ENCODE measurements at places on chromosomes 5 and 9. TPM values are rescaled to one million over a fixed set of nuclear protein-coding genes. Genes with fewer than 3 reads are reported as not detected.
A peak's percentile ranks its signal among the peaks of the same experiment; 100 is the strongest.

- DNase-seq = peak; percentile 81
- no peaks in the 10 kb centered on the region for H3K36me3 ChIP-seq
- H3K27ac ChIP-seq = no peak overlapping the region
- no peaks in the 10 kb centered on the region for H3K4me1 ChIP-seq
Observed at GRCh38 chr5:73451224-73452130, 2.9 kb upstream of the FOXD1 start.

GRCh38 chr9:132894862-132895835 lies 16.5 kb downstream of the SPACA9 start:
- no peaks in the 10 kb centered on the region for H3K36me3 ChIP-seq
- H3K4me1 ChIP-seq = no peaks in the 10 kb centered on the region
- no peak overlapping the region for H3K4me3 ChIP-seq

DNA sequence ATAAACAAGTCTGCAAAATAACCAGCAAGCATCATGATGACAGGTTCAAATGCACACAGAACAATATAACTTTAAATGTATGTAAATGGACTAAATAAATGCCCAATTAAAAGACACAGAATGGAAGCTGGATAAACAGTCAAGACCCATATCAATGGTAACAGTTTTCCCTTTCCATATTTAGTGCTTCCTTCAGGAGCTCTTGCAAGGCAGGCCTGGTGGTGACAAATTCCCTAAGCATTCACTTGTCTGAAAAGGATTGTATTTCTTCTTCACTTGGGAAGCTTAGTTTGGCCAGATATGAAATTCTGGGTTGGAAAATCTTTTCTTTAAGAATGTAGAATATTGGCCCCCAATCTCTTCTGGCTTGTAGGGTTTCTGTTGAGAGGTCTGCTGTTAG lies 120.2 kb upstream of the RASA1 start:
- H3K4me3 ChIP-seq = no peak overlapping the region
- no peak for DNase-seq
- H3K27me3 ChIP-seq = no peaks in the 10 kb centered on the region
- H3K27ac ChIP-seq = no peak overlapping the region
- H3K36me3 ChIP-seq = no peaks in the 10 kb centered on the region

DNA sequence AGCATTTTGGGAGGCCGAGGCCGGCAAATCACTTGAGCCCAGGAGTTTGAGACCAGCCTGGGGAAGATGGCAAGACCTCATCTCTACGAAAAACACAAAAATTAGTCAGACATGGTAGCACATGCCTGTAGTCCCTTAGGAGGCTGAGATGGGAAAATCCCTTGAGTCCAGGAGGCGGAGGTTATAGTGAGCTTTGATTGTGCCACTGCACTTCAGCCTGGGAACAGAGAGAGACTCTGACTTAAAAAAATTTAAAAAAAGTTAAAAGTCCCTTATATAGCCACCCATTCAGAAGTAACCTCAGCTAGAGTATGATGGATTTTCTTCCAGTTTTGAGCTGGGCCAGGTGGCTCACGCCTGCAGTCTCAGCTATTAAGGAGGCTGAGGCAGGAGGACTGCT lies 72.4 kb downstream of the UGCG start:
- no peak overlapping the region for H3K4me3 ChIP-seq
- no peak overlapping the region for H3K27ac ChIP-seq
- peak; percentile 45 for DNase-seq

DNA sequence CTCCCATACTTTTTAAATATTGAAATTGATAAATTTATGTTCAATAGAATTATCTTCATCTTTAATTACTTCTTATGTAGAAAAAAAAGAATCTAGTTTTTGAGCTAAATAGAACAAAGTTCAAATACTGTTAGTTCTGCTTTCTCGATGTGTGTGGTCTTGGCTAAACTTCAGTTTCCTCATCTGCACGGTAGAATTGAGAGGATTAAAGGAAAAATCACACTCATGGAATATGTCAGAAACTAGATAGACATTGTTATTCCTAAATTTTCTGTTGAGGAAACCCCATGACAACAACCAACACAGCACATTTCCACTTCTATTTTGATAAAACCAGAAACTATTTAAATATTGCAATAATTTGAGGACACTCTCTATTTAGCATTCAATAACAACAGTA lies 100.3 kb downstream of the MUSK start:
- no peaks in the 10 kb centered on the region for H3K4me1 ChIP-seq
- no peaks in the 10 kb centered on the region for H3K27me3 ChIP-seq
- H3K27ac ChIP-seq = no peak overlapping the region
- H3K36me3 ChIP-seq = no peaks in the 10 kb centered on the region
- DNase-seq = no peak
- no peak overlapping the region for H3K4me3 ChIP-seq

DNA sequence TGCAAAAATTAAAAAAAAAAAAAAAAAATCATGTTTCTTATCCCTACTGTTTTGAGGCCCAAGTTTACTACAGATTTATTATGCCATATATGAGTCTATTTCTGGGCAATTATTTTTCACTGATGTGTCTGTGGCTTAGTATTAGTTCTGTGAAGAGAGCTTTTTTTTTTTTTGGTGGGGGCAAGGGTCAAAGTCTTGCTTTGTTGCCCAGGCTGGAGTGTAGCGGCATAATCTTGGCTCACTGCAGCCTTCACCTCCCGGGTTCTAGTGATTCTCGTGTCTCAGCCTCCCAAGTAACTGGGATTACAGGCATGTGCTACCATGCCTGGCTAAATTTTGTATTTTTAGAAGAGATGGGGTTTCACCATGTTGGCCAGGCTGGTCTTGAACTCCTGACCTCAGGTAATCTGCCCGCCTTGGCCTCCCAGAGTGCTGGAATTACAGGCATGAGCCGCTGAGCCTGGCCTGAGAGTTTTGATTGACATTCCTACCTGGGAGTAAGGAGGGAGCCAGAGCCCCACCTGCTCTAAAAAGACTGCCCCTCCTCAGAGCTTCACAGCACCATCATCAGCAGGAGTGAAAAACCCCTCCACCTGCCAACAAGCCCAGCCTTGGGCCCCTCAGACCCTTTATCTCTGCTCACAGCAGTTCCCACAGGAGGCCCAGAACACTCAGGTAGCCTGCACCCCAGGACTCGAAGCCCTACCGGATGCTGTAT lies 36.1 kb upstream of the JADE2 start:
- H3K36me3 ChIP-seq = no peaks in the 10 kb centered on the region
- H3K27ac ChIP-seq = no peak overlapping the region
- H3K27me3 ChIP-seq = no peaks in the 10 kb centered on the region
- H3K4me1 ChIP-seq = no peaks in the 10 kb centered on the region
- DNase-seq = peak; percentile 30
- H3K4me3 ChIP-seq = no peak overlapping the region

DNA sequence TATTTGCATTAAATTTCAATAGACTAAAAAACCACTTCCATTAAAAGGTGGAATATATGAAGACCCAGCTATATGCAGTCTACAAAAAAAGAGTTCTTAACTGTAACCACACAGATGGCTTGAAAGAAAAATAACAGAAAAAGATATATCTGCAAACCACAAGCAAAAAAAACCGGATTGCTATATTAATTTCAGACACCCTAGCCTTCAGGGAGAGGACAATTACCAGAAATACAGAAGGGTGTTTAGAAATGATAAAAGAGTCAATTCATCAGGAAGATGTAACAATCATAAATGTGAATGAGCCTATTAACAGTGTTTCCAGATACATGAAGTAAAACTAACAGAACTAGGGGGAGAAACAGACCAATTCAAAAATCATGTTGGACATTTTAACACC lies 56.9 kb upstream of the SMIM23 start:
- DNase-seq = no peak
- no peaks in the 10 kb centered on the region for H3K27me3 ChIP-seq
- no peak overlapping the region for H3K27ac ChIP-seq
- H3K4me1 ChIP-seq = no peaks in the 10 kb centered on the region
- H3K4me3 ChIP-seq = no peak overlapping the region
- no peaks in the 10 kb centered on the region for H3K36me3 ChIP-seq

DNA sequence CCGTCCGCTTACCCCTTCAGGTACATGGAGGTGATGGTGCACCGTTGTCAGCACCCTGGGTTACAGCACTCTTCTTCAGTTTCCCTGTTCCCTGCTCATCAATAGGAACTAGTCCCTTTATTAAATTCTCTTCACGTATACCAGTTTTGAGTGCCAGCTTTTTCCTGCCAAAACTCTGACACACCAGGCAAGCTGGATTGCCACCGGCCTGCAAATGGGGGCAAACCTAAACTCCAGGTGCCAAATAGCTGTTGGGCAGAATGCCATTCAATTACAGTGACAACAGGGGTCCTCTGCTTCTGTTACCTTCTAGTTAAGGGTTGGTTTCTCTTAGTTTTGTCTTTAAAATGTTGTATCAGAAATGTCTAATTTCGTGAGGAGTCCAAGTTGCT lies 400.4 kb downstream of the OSTF1 start:
- H3K4me1 ChIP-seq = no peaks in the 10 kb centered on the region
- no peak for DNase-seq
- no peak overlapping the region for H3K4me3 ChIP-seq
- no peak overlapping the region for H3K27ac ChIP-seq
- H3K36me3 ChIP-seq = no peaks in the 10 kb centered on the region
- H3K27me3 ChIP-seq = no peaks in the 10 kb centered on the region

DNA sequence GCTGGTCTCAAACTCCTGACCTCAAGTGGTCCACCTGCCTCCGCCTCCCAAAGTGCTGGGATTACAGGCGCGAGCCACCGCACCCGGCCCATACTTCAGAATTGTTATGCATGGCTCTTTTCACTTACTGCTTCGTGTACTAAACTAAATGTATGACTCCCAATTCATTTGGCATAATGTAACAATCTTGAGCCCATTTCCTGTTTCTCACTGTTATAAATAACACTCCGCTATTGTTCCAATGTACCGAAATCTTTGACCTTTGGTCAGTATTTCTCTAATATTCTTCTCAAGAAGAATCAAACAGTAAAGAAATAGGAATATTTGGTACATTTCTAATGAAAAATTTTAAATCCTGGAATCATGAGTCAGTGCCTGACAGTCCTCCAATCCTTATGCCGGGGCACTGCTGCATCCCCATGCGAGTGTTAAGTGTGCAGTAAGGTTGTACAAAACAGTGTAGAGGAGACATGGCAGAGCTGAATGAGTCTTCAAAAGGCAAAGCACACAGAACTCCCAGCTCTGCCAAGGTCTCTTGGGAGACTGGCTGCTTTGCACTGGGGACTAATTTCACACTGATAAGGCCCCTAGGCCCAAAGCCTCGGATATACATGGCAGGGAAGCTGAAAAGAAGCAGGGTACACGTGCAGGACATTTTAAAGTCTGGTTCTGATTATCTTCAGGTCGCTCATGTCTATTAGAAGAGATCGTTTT lies 58.4 kb downstream of the HABP4 start:
- no peak overlapping the region for H3K27ac ChIP-seq
- H3K27me3 ChIP-seq = no peaks in the 10 kb centered on the region
- no peaks in the 10 kb centered on the region for H3K4me1 ChIP-seq

DNA sequence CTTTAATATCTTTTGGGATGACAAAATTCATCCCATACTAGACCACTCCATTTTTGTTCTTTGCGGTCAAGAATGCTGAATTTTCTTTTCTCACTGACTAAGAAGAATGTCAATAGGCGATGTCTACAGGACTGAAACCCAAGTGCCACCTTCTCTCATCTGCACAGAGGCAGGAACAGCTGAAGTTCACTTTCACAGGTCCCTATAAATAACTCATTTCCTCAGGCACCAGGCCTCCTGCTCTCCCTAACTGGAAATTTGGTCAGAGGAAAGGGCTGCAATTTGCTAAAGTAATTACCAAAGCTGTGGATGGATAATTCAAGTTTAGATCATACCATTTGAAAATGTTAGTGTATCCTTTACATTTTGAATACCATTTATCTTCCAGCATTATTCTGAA lies 142.9 kb downstream of the DIRAS2 start:
- no peaks in the 10 kb centered on the region for H3K27me3 ChIP-seq
- DNase-seq = no peak
- H3K4me3 ChIP-seq = no peak overlapping the region
- H3K36me3 ChIP-seq = no peaks in the 10 kb centered on the region
- H3K27ac ChIP-seq = no peak overlapping the region

GRCh38 chr9:74556685-74557084 lies 59.5 kb downstream of the RORB start:
- no peak for DNase-seq
- H3K36me3 ChIP-seq = no peaks in the 10 kb centered on the region
- H3K27me3 ChIP-seq = no peaks in the 10 kb centered on the region
- no peak overlapping the region for H3K4me3 ChIP-seq
- H3K4me1 ChIP-seq = no peaks in the 10 kb centered on the region

DNA sequence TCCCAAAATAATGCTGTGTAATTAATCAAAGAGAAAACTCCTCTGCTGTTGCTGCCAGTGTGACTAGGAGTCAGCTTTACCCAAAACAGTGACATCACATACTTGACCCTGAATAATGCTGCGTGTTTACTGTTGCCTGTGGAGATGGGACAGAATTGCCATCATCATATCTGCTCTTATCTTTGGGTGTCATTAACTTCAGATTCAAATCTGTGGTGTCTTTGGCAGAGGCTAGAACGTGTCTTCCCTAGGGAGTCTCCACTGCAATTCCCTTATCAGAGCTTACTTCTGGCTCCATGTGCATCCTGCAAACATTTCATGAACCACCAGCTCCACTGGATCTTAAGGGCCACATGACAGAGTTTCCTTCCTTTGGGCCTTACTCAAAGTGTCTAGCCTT lies 88.9 kb upstream of the MRPS30 start:
- H3K36me3 ChIP-seq = no peaks in the 10 kb centered on the region
- no peaks in the 10 kb centered on the region for H3K4me1 ChIP-seq
- H3K4me3 ChIP-seq = no peak overlapping the region
- no peak for DNase-seq

- H3K4me1 ChIP-seq = no peaks in the 10 kb centered on the region
- H3K4me3 ChIP-seq = no peak overlapping the region
- no peaks in the 10 kb centered on the region for H3K27me3 ChIP-seq
Observed at GRCh38 chr9:127049581-127049980, 72.9 kb downstream of the ANGPTL2 start.

GRCh38 chr5:102278231-102278630 lies 17.9 kb downstream of the SLCO4C1 start:
- no peaks in the 10 kb centered on the region for H3K4me1 ChIP-seq
- H3K4me3 ChIP-seq = no peak overlapping the region
- no peak for DNase-seq
- H3K27ac ChIP-seq = no peak overlapping the region
- H3K36me3 ChIP-seq = no peaks in the 10 kb centered on the region

DNA sequence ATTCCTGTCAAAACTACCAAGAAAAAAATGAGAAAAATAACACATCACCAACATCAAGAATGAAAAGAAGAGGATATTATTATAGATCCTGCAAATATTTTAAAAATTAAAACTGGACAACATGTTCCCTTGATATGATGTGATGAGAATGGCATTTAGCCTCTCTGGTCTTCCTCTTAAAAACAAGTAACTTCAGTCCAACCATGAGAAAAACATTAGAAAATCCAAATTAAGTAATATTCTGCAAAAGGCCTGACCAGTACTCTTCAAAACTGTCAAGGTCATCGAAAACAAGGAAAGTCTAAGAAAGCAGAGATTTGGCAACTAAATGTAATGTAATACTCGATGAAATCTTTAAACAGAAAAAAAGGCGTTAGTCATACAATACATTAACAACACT lies 167.1 kb upstream of the SNX2 start:
- H3K4me1 ChIP-seq = no peaks in the 10 kb centered on the region
- H3K27ac ChIP-seq = no peak overlapping the region
- no peak for DNase-seq
- no peaks in the 10 kb centered on the region for H3K36me3 ChIP-seq

Gene DAB2IP
- 63.3 TPM for total RNA-seq

Gene CARD6
- 4.1 TPM for total RNA-seq

Gene LCN1
- total RNA-seq = not detected

Gene CEP72
- 2.2 TPM for total RNA-seq

Gene ROPN1L
- not detected for total RNA-seq

Gene ADAMTS12
- total RNA-seq = 11.6 TPM

Gene SOX30
- 0.66 TPM for total RNA-seq

Gene NRG2
- total RNA-seq = not detected

Gene PCDHA1
- total RNA-seq = not detected
